ENCODE measurements at places on chromosomes 4 and X. TPM values are rescaled to one million over a fixed set of nuclear protein-coding genes. Genes with fewer than 3 reads are reported as not detected.

DNA sequence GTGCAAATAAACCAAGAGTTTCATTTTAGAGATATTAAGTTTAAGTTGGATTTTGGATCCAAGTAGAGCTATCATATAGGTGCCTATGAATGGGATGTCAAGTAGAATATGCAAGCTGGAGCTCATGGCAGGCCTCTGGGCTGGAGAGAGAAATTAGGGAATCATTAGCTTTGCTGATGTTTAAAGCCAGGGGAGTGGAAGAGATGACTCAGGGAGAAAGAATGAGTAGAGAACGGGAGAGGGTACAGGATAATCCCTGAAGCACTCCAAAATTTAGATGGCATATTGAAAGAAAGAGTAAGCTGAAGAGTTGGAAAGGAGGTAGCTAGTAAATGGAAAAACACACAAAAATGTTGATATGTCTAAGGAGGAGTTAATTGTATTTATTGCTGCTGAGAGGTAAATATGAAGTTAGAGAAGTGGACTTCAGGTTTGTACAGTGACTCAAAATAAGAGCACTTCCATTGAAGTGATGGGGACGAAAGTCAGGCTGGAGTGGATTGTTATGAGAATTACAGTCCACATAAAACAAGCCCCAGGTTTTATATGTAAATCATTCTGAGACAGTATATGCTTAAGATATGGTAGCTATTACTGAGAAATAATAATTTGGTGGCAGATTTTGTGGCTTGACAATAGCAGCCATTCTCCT, 72.5 kb upstream of the GRXCR1 start:
- H3K27ac ChIP-seq: no peak overlapping the region
- no peaks in the 10 kb centered on the region for H3K36me3 ChIP-seq
- no peaks in the 10 kb centered on the region for H3K27me3 ChIP-seq
- H3K4me3 ChIP-seq: no peak overlapping the region
- H3K4me1 ChIP-seq: no peaks in the 10 kb centered on the region
- DNase-seq: no peak

- H3K27me3 ChIP-seq: peaks cover 11% of the 10 kb centered on the region
- no peaks in the 10 kb centered on the region for H3K4me1 ChIP-seq
- no peak overlapping the region for H3K27ac ChIP-seq
- peak overlapping the region; percentile 10 for H3K4me3 ChIP-seq
Measured at GRCh38 chrX:137549851-137550664, 15.9 kb upstream of the ZIC3 start.

DNA sequence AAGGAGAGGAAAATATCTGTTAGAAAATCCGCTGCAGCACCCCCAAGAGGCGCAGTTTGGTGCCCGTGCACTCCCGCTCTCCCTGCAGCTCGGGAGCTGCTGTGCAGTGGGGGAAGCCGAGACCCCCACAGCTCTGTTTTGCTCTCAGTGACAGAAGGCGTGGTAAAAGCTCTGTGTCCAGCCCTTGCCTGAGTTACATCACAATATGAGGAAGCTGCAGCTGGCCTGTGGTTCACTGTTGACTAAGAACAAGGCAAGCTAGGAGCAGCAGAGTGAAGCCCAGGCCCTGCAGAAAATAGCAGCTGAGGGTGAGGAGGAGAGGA, 88.5 kb upstream of the ADRA2C start:
- no peak for DNase-seq
- H3K27ac ChIP-seq: no peak overlapping the region
- H3K4me3 ChIP-seq: no peak overlapping the region
- no peaks in the 10 kb centered on the region for H3K4me1 ChIP-seq
- H3K27me3 ChIP-seq: peaks cover 2% of the 10 kb centered on the region

DNA sequence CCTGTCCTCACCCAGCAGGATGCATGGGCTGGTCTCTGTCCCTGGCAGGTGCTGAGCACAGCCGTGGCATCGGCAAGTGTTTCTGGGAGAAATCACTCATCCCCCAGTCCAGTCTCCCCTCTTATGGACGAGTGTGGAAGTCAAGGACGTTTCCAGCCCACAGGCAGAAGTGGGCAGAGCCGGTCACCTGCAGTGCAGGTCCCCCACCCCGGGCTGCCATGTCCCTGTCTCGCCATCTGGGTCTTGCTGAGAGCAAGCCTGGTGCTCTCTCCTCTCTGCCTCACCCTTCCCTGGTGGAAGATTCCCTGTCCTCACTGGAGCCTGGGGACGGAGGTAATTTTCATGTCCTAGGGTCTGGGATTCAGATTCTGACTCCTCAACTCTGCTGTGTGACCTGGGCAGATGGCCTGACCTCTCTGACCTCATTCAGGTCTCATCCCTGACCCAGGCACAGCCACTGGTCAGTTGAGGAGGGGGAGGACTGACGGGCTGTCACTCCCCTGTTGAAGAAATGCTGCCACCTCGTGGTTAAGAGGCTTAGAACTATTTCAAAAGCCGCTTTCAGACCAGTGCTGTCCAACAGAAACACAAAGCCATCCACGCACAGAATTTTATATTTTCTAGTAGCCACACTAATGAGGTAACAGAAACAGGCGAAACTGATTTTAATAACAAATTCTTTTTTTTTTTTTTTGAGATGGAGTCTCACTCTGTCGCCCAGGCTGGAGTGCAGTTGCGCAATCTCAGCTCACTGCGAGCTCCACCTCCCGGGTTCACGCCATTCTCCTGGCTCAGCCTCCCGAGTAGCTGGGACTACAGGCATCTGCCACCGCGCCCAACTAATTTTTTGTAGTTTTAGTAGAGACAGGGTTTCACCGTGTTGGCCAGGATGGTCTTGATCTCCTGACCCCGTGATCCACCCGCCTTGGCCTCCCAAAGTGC, 1.8 kb downstream of the CPZ start:
- DNase-seq: peak; percentile 34
- H3K27ac ChIP-seq: no peak overlapping the region
- H3K4me3 ChIP-seq: no peak overlapping the region
- peaks cover 11% of the 10 kb centered on the region for H3K4me1 ChIP-seq
- peaks cover 33% of the 10 kb centered on the region for H3K27me3 ChIP-seq
- no peaks in the 10 kb centered on the region for H3K36me3 ChIP-seq

DNA sequence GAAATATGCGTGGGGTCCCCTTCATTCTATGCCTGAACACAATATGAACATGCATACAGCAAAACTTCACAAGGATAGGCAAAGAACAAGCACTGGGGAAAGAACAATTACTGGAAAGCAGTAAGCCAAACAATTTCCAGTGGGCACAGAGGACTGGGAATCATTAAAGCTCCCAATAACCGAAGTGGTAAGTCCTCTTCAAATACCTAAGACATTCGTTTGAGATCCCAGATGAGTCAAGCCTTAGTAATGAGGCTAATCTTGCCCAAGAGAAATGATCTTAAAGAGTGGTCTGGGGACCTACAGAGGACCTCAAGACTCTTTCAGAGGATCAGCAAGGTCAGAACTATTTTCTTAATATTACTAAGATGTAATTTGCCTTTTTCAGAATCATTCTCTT, 28.6 kb downstream of the ANAPC10 start:
- H3K36me3 ChIP-seq: no peaks in the 10 kb centered on the region
- DNase-seq: peak; percentile 70
- no peaks in the 10 kb centered on the region for H3K27me3 ChIP-seq
- no peak overlapping the region for H3K27ac ChIP-seq

The GNRHR gene
- total RNA-seq: not detected

DNA sequence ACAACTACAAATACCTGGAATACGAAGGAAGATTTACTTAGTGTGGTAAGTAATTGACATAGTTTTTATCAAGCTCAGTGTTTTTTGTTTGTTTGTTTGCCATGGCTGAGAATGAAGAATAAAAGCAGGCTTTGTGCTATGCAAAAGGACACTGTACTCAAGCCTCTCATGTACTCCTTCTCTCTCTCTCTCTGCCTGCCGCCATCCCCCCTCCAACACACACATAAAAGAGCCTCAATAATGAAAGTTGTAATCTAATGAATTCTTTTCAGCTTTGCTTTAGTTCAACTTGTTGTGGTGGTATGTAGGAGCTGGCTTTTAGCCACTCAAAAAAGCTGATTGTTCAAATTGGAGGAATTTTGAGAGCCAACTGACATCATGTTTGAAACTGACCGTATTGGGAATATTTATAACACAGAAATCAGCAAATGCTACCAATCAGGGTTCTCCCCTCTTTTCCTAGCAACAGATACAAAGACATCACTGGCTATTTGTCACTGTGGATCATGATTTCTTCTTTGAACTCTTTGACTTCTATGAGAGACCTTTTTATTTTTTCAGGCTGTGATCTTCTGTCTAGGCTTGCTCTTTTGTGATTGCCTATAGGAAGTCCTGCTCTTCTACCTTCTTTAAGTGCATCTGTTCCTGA, 1148.8 kb downstream of the RAPGEF2 start:
- no peaks in the 10 kb centered on the region for H3K27me3 ChIP-seq
- no peaks in the 10 kb centered on the region for H3K36me3 ChIP-seq
- no peak overlapping the region for H3K27ac ChIP-seq
- no peaks in the 10 kb centered on the region for H3K4me1 ChIP-seq
- no peak overlapping the region for H3K4me3 ChIP-seq

- DNase-seq: no peak
- no peaks in the 10 kb centered on the region for H3K27me3 ChIP-seq
- H3K4me1 ChIP-seq: no peaks in the 10 kb centered on the region
- no peak overlapping the region for H3K27ac ChIP-seq
- H3K4me3 ChIP-seq: no peak overlapping the region
Measured at GRCh38 chrX:28039258-28039657, 58.0 kb upstream of the DCAF8L1 start.

GRCh38 chrX:41602816-41603345, 85.9 kb upstream of the GPR34 start:
- H3K4me3 ChIP-seq: no peak overlapping the region
- no peaks in the 10 kb centered on the region for H3K27me3 ChIP-seq
- peaks cover 6% of the 10 kb centered on the region for H3K4me1 ChIP-seq

- no peaks in the 10 kb centered on the region for H3K36me3 ChIP-seq
- DNase-seq: no peak
- peaks cover 9% of the 10 kb centered on the region for H3K4me1 ChIP-seq
Measured at GRCh38 chr4:55036405-55036804, 89.0 kb downstream of the KDR start.

DNA sequence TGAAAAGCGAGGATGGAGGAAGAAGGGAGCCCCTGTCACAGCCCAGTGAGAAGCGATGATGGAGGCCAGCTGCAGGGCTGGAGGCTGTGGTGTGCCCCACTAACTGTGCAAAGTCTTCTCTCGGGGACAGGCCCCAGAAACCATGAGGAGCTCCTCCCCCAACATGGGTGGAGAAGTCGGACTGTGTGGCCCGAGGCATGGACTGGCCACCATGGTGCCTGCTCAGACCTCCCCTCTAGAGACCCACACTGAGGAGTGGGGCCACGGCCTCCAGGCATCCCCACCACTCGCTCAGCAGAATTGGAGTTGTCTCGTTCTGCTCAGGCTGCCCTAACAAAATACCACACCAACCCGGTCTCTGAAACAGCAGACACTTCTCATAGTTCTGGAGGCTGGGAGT, 12.2 kb upstream of the PDE6B start:
- H3K4me3 ChIP-seq: no peak overlapping the region
- H3K27ac ChIP-seq: no peak overlapping the region
- H3K27me3 ChIP-seq: no peaks in the 10 kb centered on the region

DNA sequence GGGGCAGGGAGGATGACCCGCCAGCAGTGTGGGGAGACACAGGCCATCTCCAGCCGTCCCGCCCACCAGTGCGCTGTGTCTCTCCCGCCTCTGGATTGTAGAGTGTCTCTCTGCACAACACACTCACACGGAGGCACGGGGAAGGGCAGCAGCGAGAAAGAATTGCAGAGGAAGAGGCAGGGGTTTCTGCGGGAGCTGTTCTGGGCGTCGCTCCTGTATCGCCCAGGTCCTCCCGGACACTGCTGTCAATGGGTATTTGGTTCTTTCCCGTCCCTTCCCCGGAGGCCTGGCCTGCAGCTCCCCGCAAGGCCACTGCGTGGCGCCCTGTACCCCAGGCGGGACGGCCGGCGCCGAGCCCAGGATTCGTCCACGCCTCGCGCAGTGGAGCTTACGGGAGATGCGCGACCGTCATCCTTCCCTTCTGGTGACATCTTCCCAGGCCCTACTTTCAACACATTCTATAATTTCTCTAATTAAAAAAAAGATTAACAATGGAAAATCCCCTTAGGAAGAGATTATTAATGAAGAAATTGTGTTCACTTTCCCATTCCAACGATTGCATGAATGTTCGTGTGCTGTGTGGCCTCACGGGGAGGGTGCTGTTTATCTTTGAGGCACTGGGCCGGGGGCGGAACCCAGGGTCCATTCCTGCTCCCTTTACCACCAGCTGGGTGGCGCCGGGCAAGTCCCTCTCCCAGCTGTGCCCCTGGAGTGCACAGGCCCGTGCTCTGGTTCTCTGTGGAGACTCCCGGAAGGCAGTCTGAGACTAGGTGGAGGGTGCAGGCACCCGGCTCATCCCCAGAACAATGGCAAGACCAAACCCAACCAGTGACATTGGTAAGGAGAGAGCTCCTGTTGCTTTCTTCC, 95.7 kb downstream of the CPZ start:
- no peak overlapping the region for H3K27ac ChIP-seq
- no peak for DNase-seq
- no peaks in the 10 kb centered on the region for H3K4me1 ChIP-seq
- H3K4me3 ChIP-seq: no peak overlapping the region
- no peaks in the 10 kb centered on the region for H3K27me3 ChIP-seq

GRCh38 chr4:94211861-94212260, 4.2 kb downstream of the SMARCAD1 start:
- H3K4me3 ChIP-seq: no peak overlapping the region
- no peak for DNase-seq
- H3K4me1 ChIP-seq: peaks cover 11% of the 10 kb centered on the region
- H3K27me3 ChIP-seq: no peaks in the 10 kb centered on the region
- H3K36me3 ChIP-seq: peaks cover 29% of the 10 kb centered on the region

GRCh38 chr4:85824166-85824945, 349.4 kb downstream of the ARHGAP24 start:
- DNase-seq: no peak
- H3K27me3 ChIP-seq: no peaks in the 10 kb centered on the region
- no peaks in the 10 kb centered on the region for H3K36me3 ChIP-seq
- no peak overlapping the region for H3K27ac ChIP-seq

GRCh38 chr4:76386566-76387305, 34.2 kb downstream of the CCDC158 start:
- H3K27ac ChIP-seq: no peak overlapping the region
- H3K36me3 ChIP-seq: no peaks in the 10 kb centered on the region
- DNase-seq: no peak
- no peaks in the 10 kb centered on the region for H3K4me1 ChIP-seq
- no peak overlapping the region for H3K4me3 ChIP-seq

The TNIP3 gene
- 0.14 TPM for total RNA-seq

The TIGD4 gene
- 0.23 TPM for total RNA-seq

- no peaks in the 10 kb centered on the region for H3K27me3 ChIP-seq
- H3K36me3 ChIP-seq: no peaks in the 10 kb centered on the region
- no peak overlapping the region for H3K4me3 ChIP-seq
- DNase-seq: no peak
- no peak overlapping the region for H3K27ac ChIP-seq
Measured at GRCh38 chrX:68355629-68355920, 77.7 kb downstream of the OPHN1 start.

DNA sequence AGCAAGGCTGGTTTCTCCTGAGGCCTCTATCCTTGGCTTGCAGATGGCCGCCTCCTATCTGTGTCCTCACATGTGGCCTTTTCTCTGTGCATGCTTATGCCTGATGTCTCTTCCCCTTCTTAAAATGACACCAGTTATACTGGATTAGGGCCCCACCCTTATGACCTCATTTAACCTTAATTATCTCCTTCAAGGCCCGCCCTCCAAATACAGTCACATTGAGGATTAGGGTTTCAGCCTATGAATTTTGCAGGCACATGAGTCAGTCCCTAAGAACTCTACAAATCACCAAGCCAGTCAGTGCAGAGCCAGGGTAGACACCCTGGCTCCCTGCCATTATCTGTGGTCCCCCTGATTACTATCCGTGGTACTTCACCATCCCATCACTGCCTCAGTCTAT, 51.6 kb downstream of the MAML3 start:
- peak; percentile 23 for DNase-seq

The CT45A2 gene
- not detected for total RNA-seq

Data from astrocyte (in vitro differentiated cells and primary cell).